Central memory CD8-positive, alpha-beta T cell (primary cell): ENCODE measurements at places on chromosomes 6 and 20.

DNA sequence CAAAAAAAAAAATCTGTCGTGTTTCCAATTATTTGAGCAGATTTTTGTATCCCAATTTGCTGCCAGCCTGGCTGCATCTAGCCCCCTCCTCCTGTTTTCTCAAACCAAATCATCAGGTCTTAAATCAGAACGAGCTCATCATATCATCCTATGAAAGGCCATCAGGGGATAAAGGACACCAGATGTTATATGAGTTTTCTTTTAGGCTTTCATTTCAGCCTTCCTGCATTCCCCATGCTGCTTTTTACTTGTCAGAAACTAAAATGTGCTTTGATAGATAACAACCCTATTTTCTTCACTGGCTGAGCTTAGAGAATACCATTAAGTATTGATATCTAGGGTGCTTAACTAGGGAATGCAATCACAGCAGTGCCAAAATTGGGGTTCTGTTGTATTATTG is 968.4 kb upstream of the SLC35B3 start:
- DNase-seq = no peak

GRCh38 chr6:136961848-136962247 is 39.7 kb downstream of the SLC35D3 start:
- DNase-seq = no peak

- no peak for DNase-seq
Observed at GRCh38 chr20:51769976-51770615, 1.9 kb upstream of the ATP9A start.

DNA sequence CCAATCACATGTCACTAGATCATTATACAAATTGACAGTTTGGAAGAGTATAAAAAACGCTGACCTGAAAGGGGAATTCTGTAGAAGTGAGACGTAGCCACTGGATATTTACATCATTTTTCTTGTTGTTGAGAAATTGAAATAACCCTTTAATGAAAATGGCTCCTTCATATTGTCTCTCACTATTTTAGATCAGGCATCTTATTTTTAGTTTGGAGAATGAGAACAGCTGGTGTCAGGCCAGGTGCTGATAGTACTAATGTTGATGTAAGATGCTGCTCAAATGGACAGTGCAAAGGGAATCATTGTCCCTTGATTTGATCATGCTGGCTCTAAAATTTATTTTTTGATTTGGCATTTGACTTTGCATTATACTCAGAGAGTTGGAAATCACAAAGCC is 17.4 kb downstream of the NKAIN2 start:
- DNase-seq = no peak
